ENCODE measurements at places on chromosomes 4 and X.

DNA sequence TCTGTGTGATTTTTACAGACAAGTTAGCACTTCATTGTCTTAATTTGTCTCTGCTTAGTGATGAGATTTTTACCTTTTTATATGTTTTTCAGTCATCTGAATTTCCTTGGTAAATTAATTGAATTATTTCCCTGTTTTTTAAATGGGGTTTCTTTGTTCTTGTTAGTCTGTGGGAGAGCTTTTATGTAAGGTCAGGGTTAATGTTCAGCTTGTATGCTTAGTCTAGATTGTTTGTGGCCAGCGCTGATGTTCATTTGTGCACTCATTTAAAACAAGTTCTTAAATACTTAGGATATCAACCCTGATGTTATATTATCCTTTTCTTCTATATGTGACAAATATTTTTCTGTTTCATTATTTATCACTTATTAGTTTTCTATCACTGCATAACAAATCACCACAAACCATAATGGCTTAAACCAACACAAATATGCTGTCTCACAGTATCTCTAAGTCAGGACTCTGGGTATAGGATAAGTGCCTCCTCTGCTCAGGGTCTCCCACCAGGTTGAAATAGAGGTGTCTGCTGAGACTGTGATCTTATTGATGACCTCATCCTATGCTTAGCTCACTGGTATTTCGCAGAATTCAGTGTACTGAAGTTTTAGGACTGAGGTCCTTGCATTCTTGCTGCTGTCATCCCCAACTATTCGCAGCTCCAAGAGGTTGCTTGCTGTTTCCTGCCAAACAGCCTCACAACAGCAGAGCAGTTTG, 53.2 kb downstream of the ATP10D start:
- DNase-seq = no peak

- DNase-seq = no peak
Observed at GRCh38 chr4:38560768-38561558, 103.0 kb upstream of the KLF3 start.

DNA sequence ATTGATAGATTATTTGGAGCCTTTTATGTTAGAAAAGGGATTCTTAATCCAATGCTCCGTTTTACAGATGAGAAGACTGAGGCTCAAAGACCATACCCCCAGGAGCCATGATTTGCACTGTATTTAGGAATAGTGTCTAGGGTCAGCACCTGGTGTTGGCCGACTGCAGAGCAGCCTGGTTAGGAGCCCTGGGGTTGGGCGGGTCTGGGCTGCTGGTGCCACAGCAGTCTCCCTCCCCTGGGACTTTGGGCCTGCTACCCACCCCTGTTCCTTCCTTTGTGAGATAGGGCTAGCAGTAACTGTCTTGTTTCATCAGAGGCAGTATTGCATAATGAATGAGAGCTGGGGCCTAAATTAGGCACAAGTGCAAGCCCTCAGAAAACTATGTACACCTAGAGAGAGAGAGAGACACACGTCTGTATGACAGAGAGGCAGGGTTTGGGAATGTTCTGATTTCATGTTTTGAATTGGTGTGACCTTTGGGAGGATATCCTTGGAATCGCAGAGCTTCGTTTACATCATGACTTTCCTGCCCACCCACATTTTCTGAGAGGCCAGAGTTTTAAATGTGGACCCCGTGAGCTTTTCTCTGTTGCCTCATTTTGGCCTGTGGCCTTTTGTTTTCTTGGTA, 111.7 kb downstream of the PTTG2 start:
- no peak for DNase-seq

DNA sequence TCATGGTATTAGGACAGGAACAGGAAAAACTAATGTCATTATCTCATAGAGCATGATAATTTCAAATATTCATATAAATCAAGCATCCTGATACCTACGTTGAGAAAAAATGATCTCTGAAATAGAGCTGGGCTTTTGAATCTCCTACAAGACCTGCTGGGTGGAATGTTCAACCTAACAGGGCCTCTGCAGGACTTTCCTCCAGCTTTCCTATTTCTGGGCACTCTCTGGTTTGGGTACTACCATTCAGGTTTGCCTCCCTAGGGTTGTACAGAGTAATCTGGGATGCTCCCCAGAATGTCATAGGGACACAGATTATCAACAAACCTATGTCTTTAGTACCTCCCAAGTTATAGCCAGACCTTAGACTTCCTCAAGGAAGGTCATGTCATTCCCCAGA, 108.9 kb downstream of the CDS1 start:
- DNase-seq = no peak

DNA sequence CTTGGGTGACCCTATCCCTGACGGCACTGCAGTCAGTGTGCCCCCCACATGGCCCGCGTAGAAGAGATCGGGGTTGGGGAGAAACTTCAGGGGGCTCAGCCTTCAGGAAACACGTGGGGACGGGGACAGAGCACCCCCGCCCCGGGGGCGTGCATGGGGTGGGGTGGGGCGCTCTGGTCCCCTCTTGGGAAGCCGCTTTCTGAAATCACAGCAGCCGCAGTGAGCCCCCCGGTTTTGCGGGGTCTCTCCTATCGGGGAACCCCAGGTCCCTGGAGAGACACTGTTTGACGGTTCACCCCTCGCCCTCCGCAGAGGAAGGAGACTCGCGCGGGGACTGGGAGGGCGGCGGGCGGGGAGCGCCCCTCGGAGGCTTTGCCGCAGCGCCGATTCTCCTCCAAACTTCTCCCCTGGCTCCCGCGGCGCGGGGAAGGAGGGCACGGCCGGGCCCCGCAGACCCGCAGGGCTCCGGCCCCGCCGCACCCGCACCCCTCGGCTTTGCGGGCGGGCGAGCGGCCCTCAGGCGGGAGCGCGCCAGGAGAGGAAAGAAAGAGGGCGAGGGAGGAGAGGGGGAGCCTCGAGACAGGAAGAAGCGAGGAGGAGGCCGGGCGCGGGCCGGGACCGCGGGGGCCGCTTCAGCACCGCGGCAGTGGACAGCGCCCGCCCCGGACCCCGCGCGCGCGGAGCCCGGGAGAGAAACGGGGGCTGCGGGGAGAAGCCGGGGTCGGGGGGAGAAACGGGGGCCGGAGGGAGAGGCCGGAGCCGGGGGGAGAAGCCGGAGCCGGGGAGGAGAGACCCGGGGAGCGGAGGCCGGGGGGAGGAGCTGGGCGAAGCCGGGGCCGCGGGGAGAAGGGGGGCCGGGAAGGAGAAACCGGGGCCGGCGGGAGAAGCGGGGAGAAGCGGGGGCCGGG, 612 bp downstream of the CPLX1 start:
- no peak for DNase-seq
